Inflammatory macrophage treated with lipopolysaccharide for 1 hour (primary cell): ENCODE measurements at places on chromosomes 4 and X.

- no peak for DNase-seq
Observed at GRCh38 chr4:77917075-77917474, 54.4 kb downstream of the MRPL1 start.

GRCh38 chrX:40496728-40497127 lies 84.0 kb upstream of the ATP6AP2 start:
- no peak for DNase-seq

DNA sequence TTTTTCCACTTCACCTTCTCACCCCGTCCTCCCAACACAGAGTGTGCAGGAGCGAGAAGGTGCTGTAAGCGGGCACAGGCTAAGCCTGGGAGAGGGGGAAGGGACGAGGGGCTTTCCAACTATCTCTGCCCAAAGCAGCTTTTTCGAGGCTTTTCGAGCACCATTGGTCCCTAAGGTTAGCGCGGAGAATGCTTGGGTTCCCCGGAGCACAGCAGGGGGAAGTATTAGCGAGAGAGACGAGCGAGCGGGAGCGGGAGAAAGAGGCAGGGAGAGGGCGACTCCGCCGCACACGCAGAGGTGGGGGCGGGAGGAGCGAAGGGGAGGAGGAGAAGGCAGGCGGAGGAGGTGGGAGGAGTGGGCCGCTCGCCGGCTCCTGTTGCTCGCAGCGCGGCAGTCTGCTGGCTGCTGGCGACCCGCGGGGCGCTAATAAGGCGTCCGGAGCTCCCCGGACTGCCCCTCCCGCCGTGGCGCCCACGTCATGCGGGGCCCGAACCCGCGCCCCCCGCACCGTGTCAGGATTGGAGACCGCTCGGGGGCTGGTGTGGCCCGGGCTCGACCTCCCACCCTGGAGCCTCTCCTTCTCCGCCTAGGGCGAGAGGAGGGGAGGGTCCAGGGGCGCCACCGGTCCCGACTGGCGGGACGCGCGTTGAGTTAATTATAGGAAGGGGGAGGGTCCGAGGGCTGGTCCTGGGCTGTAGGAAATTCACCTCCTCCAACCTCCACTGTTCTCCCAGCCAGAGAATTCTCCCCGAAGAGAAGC lies at the start of gene ADAMTS3:
ADAMTS3 (minus strand) TSS at position 263 of the 760 bp plus-strand sequence. CDS start 459 bp downstream, outside the sequence.
- no peak for DNase-seq

DNA sequence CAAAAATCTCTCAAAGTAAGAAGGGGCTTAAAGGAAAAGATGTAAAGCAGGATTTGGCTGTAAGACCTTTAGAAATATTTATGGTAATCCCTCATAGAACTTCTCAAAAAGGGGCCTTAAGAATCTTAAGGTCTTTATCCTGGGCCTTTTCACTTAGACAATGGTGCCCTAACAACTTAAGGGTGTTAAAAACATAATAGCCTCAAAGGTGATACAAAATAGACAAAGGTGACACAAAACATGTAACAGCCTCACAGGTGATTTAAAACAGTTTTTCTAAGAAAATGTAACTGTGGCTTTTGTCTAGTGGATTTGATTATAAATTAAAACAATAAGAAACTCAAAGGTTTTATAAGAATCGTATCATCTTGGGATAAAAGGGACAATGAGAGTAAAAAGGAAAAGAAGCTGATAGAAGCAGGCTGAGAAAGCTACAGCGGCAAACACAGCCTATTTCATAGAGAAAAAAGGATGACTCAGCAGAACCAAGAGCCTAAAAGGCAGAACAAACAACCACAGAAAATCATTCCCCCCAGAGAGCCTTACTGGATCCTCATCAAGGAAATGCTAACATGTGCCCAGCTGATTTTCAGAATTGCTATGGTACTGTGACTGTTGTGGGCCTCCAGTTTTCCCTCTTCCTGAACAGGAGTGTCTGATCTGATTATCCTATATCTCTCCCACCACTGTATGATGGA lies 164.3 kb downstream of the STPG2 start:
- no peak for DNase-seq

DNA sequence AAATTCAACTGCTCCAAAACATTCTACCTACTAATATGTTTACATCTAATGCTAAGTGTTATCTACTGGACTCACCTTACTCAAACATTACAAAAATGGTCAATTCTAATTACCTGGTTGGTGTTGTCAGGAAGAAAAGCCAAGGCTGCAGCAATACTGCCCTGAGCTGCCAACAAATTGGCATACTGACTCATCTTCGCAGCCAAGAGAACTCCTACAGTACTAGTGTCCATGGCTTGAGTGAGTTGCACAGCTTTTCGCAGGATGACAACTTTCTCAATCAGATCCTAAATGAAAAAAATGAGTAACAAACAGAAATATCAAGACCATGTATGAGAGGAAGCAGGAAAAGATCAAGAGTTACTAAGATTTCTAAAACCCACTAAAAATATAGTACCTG lies 39.6 kb downstream of the SEC31A start:
- DNase-seq: no peak

DNA sequence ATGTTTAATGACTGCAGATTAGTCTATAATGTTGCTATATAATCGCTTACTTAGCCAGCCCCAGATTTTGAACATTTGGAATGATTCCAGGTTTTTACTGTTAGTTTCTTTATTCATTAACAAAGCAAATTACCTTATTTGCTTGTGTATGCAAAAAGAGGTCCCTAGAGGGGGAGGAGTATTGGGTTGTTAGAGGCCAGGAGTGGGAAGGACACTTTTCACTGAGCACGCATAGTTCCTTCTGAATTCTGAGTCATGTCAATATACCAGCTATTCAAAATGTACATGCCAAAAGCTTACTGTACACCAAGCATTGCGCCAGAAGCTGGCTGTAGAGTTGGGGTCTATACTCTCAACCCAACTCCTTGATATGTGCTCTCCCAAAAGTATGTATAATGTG lies 5.1 kb upstream of the DGAT2L6 start:
- no peak for DNase-seq

GRCh38 chrX:69256291-69256565 lies 91.0 kb upstream of the PJA1 start:
- DNase-seq: no peak

DNA sequence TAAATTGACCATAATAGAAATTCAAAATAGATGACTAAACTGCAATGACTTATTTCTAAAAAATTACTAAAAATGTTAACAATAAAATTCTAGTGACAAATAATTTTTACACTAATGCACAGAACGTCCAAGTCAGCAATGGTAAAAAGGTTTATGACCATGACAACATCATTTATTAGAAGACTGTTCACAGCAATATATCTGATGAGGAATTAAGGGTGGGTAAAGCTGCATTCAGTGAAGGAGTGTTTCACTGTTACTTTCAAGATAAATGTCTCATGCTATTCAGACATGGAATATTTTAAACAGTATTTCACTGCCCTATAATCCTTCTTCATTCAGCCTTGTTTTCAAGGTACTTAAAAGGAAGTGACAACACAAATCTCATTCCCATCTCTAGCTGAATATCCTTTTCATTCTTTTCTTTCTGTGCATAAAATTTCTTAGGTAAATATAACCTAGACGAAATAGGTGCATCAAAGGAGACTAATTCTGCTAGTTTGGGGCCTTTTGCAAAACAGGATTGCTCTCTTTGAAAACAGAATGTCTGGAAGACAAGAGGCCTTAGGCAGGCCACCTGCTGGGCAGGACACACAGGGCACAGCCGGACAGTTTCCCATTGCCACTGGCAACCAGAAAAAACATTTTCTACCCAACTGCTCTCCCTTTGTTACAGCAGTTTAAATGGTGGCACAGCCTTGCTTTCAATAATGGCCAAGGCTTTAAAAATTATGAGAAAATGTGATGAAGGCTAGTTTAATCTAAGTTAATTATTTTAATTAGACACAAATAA lies 600.3 kb downstream of the SPRY1 start:
- DNase-seq: no peak

DNA sequence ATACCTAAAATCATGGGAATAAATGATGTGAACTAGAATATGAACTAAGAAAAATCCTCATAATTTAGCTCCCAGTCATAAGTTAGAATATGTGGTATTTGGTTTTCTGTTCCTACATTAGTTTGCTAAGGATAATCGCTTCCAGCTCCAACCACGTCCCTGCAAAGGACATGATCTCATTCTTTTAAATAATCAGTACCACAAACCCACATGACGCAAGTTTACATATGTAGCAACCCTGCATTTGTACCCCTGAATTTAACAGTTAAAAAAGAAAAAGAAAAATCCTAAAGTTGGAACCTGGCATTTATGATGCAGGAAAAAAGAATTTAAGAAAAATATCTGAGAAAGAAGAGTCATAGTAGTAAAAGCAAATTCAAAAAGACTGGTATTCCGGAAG lies 13.3 kb downstream of the UBA6 start:
- no peak for DNase-seq

GRCh38 chr4:140102421-140102820 lies 51.6 kb downstream of the MAML3 start:
- no peak for DNase-seq
